IPS DF 6.9 (cell line): ENCODE measurements at places on chromosomes 2 and 18.

- DNase-seq, result no peak
Measured at GRCh38 chr18:74216661-74217110, 68.4 kb downstream of the TIMM21 start.

DNA sequence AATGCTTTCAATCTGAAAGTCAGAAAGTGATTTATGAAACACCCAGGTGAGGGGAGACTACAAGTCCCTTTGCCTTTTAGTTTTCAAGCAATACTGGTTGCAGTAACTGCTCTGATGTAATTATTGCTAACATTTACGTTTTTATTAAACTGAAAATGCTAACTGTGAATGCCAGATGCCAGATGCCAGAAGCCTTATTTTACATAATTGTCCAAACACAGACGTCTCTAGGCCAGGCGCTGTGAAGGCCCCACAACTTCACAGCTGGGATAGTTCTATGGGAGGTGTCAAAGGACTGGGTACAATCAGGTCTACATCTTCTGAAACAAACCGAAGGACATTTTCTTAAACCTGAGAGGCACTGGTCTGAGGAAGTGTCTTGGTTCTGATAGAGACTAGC lies 27.5 kb upstream of the MSGN1 start:
- DNase-seq, result no peak

DNA sequence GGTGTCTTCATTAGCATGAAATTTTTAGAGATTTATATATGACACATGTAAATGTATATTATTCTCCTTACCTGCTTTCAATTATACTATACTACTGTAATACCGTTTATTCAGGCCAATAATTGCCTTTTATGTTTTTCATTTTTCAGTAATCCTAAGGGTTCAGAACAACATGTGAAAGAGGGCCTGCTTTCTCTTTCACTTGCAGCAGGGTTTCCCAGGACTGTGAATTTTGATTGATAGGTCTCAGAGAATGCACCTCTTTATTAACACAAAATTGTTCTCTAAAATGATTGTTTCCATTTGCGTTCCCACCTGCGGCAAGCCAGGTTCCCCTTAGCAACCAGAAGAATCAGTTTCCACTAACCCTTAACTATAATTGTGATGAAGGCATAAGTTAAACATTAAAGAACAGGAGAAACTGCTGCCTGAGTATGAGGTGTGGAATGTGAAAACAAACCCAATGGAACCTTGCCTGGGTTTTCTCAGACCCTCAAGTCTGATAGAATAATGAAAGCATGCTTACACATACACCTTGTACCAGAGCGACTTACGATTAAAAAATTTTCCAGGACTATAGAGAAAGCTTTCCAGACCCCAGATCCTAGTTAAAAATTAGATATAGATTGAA lies 1591.2 kb upstream of the LRRTM1 start:
- DNase-seq, result no peak

DNA sequence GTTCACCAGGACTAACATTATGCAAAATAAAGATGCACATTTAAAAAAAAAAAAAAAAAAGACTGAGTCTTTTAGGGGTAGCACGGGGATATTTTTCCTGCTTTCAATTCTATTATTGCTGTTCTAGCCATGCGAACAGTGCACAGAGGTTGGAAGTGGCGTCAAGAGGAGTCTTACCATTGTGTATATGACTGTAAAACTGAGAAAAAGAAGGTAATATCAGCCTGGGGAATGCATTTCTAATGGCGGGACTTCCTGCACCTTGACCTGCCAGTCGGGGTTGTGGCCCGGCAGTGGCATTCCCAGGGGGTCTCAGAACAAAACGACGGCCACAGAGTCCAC lies 48.5 kb upstream of the ATP6V1B1 start:
- DNase-seq, result no peak
